Mesenteric fat pad (tissue), 1 donor: ENCODE measurements at places on chromosomes 5 and 9. TPM values are rescaled to one million over a fixed set of nuclear protein-coding genes. Genes with fewer than 3 reads are reported as not detected.

- no peak for DNase-seq
Measured at GRCh38 chr5:59547731-59548130, 345.8 kb downstream of the PDE4D start.

The CCDC171 gene
- total RNA-seq = 0.87 TPM

The LCN15 gene
- 0.32 TPM for total RNA-seq

- DNase-seq = no peak
Measured at GRCh38 chr5:114822863-114823262, 346.8 kb downstream of the TRIM36 start.

DNA sequence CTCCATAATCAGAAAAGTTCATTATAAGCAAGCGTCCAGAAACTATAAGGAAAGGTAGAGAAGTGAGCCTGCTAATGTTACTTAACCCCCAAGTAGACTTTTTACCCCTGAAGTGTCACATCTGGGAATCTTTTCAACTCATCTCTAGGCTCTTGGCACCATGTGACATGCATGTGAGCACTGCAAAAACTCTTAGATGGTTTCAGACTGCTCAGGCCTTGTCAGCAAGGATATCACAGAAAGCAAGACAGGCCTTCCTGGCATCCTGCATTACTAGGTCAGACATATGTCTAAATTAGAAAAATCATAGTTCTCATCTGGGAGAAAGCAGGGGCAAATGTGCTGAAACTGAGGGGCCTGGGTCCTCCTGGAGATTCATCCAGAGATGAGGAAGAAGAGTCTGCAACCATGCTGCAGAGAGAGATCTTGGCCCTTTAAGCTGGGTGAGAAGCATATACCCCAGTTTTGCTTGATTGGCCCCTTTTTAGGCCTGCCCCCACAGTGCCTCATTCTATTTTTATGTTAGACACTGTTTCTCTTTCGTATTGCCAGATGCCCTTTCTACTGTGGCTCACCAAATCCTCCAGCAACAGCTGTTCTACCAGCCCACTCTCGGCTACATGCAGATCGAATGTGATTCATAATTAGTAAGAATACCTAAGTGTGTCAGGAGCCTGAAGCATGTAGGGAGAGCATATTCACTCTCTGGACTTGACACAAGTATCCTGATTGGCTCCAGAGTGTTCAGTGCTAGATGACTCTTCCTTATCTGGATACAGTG lies 19.0 kb downstream of the TMEM8B start:
- DNase-seq = no peak

GRCh38 chr5:112779531-112779930 lies 41.8 kb downstream of the APC start:
- no peak for DNase-seq

DNA sequence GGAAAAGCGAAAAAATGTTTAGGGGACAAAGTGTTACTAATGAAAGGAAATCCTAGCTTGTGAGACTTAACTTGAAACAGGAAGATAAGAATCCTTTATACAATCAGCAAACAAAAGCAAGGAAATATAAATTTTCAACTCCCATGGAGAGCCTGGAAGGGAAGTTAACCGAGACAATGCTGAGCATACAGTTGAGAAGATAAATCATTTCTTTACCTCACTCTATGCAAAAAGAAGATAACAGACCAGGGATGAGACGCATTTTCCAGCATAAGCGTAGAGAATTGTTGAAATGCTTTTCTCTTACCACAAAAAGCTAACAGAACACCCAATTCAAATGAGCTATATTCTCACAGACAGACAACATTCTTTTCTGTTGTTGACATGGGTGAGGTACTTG lies 309.6 kb downstream of the CWC27 start:
- DNase-seq = no peak

The BAAT gene
- total RNA-seq = not detected

The THBS4 gene
- total RNA-seq = 61.5 TPM

The GABRA6 gene
- total RNA-seq = not detected

The SAXO1 gene
- total RNA-seq = not detected

- DNase-seq = no peak
Measured at GRCh38 chr5:179142434-179143198, 82.4 kb downstream of the ZNF354C start.

DNA sequence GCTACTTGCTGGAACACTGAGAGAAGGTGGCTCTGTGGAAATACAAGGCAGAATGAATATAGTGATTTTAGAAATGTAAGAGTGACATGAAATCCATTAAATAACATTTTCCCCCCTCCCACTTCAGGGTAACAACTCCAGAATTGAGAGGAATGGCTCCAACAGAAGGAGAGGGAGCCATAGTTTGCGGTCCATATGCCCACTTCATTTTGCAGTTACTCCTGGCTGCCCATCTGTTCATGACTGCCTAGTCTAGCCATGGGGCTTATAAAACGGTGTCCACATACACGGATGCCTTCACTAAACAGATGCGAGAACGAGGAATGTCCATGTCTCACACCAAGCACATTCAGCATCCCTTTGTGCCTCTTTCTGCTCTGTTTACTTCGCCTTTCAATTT lies 186.7 kb downstream of the TMEM38B start:
- DNase-seq = no peak
